ENCODE measurements at places on chromosomes 7 and 10. TPM values are rescaled to one million over a fixed set of nuclear protein-coding genes. Genes with fewer than 3 reads are reported as not detected.

The AUTS2 gene
- 22.3 TPM for polyA plus RNA-seq

The ICA1 gene
- 0.30 TPM for polyA plus RNA-seq

The BLNK gene
- 150 TPM for polyA plus RNA-seq

DNA sequence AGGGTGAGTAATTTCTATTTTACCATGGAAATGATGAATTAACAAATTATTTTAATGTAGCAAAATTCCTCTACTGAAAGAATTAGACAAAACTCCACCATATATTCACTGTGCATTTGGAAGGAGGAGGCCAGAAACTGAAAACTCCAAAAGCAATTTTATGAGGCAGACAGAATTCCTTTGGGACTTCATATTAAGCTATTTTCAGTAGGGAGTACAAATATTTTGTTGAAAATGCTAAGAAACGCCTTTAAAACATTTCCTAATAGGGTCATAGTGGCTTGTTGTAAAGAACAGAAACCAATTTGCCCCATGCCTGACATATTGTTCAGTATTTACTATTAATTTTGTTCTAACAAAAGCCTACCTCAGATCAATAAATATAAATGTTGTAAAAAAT is 117.8 kb downstream of the TES start:
- H3K27me3 ChIP-seq, result no peaks in the 10 kb centered on the region
- no peak overlapping the region for H3K27ac ChIP-seq
- H3K36me3 ChIP-seq, result no peaks in the 10 kb centered on the region
- DNase-seq, result no peak
- H3K4me3 ChIP-seq, result no peak overlapping the region

GRCh38 chr10:95388109-95388471 is 97.3 kb upstream of the PDLIM1 start:
- H3K27me3 ChIP-seq, result no peaks in the 10 kb centered on the region
- H3K27ac ChIP-seq, result no peak overlapping the region
- no peaks in the 10 kb centered on the region for H3K36me3 ChIP-seq
- peaks cover 5% of the 10 kb centered on the region for H3K4me1 ChIP-seq
- no peak overlapping the region for H3K4me3 ChIP-seq
- no peak for DNase-seq

The GIMAP4 gene
- 0.30 TPM for polyA plus RNA-seq

- H3K27me3 ChIP-seq, result no peaks in the 10 kb centered on the region
- no peak overlapping the region for H3K27ac ChIP-seq
- H3K36me3 ChIP-seq, result no peaks in the 10 kb centered on the region
- no peak for DNase-seq
- no peaks in the 10 kb centered on the region for H3K4me1 ChIP-seq
Observed at GRCh38 chr7:112509402-112509801, 28.6 kb downstream of the LSMEM1 start.

DNA sequence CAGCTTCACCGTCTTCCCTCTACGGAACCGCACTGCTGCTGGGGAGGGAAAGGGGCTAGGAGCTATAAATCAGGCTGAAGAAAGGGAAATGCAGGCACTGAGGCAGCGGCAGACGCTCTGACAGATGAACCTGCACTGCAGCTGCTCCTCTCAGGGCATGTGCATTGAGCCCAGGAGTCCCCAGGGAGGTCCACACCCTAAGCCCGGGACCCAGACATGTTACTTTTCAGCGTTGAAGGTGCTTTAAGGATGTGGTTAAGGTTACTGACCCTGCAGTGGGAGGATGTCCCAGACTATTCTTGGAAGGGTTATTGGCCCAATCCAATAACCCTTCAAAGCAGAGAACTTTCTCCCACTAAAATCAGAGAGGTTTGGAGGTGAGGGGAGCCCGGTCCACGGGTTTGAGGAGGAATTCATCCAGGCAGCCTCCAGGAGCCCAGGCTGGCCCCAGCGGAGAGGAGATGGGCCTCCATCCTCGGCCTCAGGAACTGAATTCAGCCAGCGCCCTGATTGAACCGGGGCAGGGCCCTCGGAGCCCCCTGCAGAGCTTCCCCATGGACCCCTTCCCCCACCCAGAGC is 75.4 kb downstream of the ADARB2 start:
- no peak overlapping the region for H3K4me3 ChIP-seq
- H3K4me1 ChIP-seq, result peaks cover 31% of the 10 kb centered on the region
- peaks cover 5% of the 10 kb centered on the region for H3K27me3 ChIP-seq
- peak; percentile 87 for DNase-seq

- no peaks in the 10 kb centered on the region for H3K27me3 ChIP-seq
- peak; percentile 28 for DNase-seq
- H3K27ac ChIP-seq, result peak overlapping the region; percentile 34
- peaks cover 54% of the 10 kb centered on the region for H3K4me1 ChIP-seq
Observed at GRCh38 chr10:80196270-80196949, 8.9 kb downstream of the ANXA11 start.

GRCh38 chr7:5677538-5678294 is 103.7 kb downstream of the RNF216 start:
- H3K27me3 ChIP-seq, result no peaks in the 10 kb centered on the region
- peak; percentile 74 for DNase-seq

- DNase-seq, result no peak
- peaks cover 10% of the 10 kb centered on the region for H3K4me1 ChIP-seq
- H3K36me3 ChIP-seq, result no peaks in the 10 kb centered on the region
Observed at GRCh38 chr7:36787933-36788378, 63.7 kb upstream of the AOAH start.

The KIAA1549 gene
- polyA plus RNA-seq, result 0.03 TPM

DNA sequence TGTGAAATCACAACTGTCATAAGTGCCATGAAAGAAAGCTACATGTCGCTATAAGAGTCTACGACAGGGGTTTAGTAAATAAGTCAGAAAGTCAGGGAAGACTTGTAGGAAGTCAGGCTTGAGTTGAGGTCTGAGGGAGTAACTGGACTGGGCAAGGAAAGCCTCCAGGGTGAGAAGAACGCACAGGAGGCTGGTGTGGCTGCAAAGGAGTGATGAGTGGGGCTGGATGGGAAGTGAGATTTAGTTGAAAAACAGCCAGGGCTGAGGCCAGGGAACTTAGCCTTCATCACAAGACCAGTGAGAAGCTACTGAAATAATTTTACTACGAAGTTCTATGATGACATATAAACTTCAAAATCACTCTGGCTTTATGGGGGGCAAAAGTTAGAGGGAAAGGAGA is 763.7 kb upstream of the PHF14 start:
- H3K27me3 ChIP-seq, result no peaks in the 10 kb centered on the region
- H3K27ac ChIP-seq, result no peak overlapping the region
- no peak overlapping the region for H3K4me3 ChIP-seq
- H3K4me1 ChIP-seq, result no peaks in the 10 kb centered on the region
- H3K36me3 ChIP-seq, result no peaks in the 10 kb centered on the region
- no peak for DNase-seq

DNA sequence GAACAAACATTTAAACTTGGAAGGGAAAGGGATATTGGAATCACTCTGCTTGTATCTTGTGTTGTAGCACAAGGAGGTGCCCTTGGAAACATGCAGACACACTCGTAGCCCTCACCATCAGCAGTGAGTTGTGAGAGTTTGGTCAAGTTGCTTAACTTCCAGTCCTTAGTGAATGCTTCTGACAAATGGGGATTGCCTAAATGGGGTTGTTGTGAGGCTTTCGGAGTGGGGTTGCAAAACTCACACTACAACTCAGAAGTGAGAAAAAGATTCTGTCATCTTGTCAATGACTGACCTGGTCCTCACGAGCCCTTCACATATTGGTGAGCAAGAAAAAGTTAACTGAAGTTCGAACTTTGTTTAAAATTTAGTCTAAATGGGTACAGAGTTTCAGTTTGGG is 29.0 kb upstream of the GSDME start:
- H3K4me1 ChIP-seq, result no peaks in the 10 kb centered on the region
- H3K27ac ChIP-seq, result no peak overlapping the region
- H3K27me3 ChIP-seq, result no peaks in the 10 kb centered on the region

Measured in B cell (primary cell).